ENCODE measurements at places on chromosomes 16 and 17.

- no peak for DNase-seq
These were observed 4.2 kb upstream of the SPAG9 start for GRCh38 chr17:51124640-51125503.

GRCh38 chr17:28240688-28241340 is 78.2 kb upstream of the TMEM97 start:
- DNase-seq = no peak

- DNase-seq = no peak
These were observed 22.9 kb downstream of the PRCD start for GRCh38 chr17:76562734-76563148.

DNA sequence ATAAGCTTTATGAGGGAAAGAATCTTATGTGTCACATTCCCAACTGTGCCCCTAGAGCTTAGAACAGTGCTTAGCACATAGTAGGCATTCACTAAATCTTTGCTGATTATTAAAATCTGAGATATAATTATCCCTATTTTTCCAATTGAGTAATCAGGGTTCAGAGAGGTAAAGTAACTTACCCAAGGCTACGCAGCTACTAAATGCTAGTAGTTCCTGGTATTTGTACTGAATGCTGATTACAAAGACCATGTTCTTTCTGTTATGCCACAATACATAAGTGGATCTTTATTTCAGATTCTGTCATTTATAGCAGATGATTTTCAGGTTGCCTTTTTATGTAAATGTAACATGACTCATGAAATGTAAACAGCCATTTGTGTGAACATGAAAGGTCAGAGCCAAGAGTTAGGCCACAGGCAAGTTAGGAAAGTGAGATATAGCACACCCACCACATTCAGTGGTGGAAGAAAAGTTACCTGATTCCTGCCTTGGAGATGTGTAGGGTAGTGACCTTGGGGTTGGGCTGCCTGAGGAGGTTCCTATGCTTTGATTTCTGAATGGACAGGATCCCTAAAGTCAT is 77.2 kb downstream of the FTO start:
- no peak for DNase-seq

- DNase-seq = no peak
These were observed 361.8 kb upstream of the CDH5 start for GRCh38 chr16:66004699-66005098.

DNA sequence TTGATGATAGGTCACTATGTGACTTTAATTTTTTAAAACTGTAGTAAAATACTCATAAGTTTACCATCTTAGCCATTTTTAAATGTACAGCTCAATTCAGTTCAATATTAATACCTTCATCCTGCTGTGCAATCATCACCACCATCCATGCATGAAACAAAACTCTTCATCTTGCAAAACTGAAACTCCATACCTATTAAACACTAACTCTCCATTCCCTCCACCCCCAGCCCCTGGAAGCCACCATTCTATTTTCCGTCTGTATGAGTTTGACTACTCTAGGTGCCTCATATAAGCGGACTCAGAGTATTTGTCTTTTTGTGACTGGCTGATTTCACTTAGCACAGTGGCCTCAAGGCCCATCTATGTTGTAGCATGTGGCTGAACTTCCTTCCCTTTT is 9.4 kb upstream of the CNEP1R1 start:
- DNase-seq = no peak

DNA sequence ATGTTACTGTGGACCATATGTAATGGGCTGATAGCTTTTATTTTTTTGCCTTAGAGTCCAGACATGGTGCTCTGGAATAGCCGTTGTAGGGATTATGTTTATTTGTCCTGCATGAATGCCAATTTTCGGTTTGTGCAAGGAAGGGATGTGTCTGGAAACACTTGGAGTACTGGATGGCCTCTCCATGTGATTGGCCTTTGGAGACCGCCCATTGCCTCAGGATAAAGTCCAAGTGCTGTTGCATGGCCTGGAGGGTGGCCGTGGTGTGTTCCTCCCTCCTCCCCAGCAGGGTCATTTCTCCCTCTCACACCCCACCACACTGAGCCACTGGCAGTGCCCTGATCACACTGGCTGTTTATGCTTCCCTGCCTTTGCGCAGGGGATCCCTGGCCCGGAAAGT is 93.9 kb downstream of the MSI2 start:
- no peak for DNase-seq

- DNase-seq = peak; percentile 11
These were observed 339.9 kb downstream of the SEC14L1 start for GRCh38 chr17:77480509-77481215.

DNA sequence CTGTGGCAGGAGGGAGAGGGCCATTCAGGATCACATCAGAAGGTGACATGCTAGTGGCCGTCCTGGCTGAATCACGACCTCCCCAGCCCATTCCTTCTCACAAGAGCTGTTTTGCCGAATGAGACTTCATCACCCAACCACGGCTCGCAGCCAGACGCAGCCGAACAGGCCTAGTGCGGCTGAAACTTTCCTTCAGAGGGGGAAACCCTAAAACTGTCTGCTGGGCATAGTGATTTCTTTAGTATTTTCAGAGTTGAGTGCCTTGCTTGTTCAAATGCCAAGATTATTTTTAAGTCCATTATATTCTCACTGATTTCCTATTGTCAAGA is 343.7 kb downstream of the CPPED1 start:
- no peak for DNase-seq

DNA sequence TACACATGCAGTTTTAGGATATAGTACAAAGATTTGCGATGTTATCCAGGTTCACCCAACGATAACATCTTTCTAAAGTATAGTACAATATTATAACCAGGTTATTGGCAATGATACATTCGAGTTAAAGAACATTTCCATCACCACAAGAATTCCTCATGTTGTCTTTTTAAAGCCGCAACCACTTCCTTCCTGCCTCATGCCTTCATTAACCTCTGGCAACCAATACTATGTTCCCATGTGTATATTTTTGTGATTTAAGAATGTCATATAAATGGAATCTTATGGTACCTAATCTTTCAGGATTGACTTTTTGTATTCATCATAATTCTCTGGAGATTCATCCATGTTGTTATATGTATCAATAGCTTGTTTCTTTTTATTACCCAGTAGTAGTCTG is 1183.2 kb downstream of the CDH11 start:
- no peak for DNase-seq

- no peak for DNase-seq
These were observed 65.9 kb downstream of the SPAG9 start for GRCh38 chr17:51054748-51055147.

DNA sequence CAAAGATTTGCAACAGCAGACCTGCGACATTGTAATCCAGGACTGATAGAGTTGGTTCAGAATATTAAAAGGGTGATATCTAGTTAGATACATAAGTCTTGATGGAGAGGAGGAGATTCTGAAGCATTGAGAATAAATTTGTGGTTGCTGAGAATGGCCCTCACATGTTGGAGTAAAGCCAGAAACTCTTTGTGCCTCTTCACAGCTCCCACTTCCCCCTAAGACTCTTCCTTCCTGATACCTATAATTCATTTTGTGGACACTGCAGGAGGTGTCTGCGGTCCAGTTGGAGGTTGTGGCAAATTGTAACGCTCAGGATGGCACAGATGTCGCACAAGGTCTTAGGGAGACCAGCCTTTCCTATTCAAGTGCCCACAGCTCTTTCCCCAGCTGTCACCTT is 17.5 kb downstream of the WWOX start:
- DNase-seq = no peak

GRCh38 chr17:44241106-44241624 is 21.7 kb upstream of the UBTF start:
- no peak for DNase-seq

GRCh38 chr16:85312642-85313525 is 200.6 kb upstream of the CIBAR2 start:
- no peak for DNase-seq

GRCh38 chr16:24838554-24839266 is 7.1 kb upstream of the SLC5A11 start:
- no peak for DNase-seq

- no peak for DNase-seq
These were observed 3.0 kb downstream of the TBKBP1 start for GRCh38 chr17:47696717-47697642.

DNA sequence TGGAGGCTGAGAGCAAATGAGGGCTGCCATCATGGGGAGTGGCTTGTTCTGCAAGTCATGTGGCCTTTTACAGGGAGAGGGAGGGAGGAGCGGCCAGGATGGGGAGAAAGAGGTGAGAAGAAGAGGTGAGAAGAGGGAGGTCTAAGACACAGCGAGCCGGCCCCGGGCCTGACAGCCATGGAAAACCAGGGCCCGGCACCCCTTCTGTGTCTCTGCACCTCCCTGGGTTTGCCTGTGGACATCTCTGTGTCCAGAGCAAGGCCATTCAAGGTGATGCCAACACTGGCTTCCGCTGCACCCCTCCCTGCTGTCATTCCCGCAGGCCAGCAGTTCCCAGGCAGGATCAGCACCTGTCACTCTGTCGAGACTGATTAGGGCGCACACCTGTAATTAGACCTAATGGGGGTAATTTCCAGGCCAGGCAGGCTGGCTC is 75.6 kb downstream of the MGAT5B start:
- no peak for DNase-seq

GRCh38 chr17:44913676-44914075 is 1.6 kb downstream of the GFAP start:
- DNase-seq = peak; percentile 11

- no peak for DNase-seq
These were observed 56.1 kb downstream of the YPEL2 start for GRCh38 chr17:59387351-59388068.

DNA sequence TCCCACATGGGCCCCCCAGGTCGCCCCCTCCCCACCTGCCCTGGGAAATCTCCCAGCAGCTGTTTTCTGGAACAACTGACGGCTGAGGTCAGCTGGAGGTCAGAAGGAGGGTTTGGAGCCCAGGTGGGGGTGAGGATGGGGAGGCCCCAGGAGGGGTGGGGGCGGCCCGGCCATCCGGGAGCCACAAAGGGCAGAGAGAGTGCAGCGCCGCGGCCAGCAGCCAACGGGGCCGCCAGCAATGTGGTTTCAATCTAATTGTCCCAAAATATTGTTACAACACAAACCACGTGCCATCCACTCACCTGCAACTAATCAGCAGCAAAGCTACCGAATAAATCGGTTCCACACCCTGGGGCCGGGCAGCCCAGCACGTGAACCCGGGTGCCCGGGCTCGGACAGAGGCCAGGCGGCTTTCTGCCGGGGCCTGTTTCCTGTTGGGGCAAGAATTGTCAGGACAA is 28.3 kb upstream of the SLC38A10 start:
- DNase-seq = no peak

DNA sequence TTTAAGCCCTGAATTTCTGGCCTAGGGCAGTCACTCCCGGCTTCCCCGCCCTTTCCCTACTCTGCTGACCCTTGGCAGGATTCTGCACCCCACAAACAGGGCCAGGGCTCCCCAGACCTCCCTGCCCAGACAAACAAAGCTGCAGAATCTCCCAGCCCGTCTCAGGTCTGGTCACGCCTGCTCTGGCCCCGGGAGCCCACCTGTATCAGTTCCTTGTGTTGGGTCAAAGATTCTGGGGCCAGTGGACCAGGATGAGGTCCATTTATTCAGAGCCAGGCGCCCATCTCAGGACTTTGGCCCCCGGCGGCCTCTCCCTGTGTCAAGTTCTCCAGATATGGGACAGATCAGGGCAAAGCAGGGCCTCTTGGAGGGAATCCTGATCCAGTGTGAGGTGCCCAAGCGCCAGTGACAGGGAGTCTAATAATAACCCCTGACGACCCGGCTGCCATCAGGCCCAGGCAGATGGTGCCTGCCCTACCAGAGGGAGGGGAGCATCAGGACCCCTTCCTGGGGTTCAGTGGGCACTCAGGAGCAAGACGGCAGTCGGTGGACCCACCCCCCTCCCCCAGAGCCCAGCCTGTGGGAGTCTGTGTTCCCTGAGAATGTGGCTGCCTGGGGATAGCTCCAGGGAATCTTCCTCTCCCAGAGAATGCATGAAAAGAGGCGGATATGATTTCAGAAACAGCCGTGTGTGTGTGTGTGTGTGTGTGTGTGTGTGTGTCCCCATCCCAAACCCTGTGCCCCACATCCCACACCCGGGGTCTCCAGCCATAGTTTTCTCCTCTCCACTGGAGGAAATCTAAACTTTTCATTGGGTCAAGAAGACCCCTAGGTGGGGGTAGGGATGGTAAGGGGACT is 1.3 kb downstream of the TTYH2 start:
- DNase-seq = no peak

DNA sequence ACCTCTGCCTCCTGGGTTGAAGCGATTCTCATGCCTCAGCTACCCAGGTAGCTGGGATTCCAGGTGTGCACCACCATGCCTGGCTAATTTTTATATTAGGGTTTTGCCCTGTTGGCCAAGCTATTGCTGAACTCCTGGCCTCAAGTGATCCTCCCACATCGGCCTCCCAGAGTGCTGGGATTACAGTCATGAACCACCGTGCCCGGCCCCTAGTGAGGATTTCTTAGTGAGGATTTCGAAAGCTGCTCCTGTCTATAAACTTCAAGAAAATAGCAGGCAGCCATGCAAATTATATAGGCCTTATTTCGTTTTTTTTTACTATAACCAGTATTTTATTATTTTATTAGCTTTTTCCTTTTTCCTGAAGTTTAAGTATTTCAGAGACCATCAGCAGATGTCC is 41.6 kb downstream of the EPN2 start:
- no peak for DNase-seq

- DNase-seq = no peak
These were observed 455.8 kb upstream of the MAF start for GRCh38 chr16:80056324-80056723.

- no peak for DNase-seq
These were observed 220.3 kb upstream of the IRX3 start for GRCh38 chr16:54506741-54507500.

DNA sequence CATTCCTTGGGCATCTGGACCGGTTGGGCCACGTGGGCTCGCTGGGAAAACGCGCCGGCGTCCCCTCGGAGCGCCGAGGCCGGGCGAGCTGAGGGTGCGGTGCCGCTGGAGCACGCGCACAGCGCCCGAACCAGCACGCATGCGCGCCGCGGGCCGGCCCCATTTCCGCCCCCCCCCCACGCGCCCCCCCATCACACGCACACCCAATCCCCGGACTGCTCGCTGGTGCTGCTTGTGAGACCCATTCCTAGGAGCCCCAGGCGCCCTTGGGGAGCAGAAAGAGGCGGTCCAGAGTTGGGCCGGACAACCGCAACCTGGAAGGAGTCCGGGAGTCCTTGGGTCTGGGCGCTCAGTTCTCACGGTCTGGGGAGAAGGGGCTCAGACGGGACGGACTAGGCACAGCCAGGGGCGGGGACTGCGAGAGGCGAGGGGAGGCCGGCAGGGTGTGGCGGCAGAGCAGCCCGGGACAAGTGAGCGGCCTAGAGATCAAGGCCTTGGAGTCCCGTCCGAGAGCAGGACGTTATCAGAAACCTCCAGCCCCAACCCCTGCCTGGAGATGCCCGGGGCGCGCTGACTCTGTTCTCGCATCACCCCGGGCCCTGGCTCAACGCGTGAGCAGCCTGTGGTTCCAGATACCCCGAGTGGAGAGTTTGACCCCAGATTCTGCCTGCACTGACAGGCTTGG is 6.0 kb upstream of the CBX8 start:
- DNase-seq = no peak

DNA sequence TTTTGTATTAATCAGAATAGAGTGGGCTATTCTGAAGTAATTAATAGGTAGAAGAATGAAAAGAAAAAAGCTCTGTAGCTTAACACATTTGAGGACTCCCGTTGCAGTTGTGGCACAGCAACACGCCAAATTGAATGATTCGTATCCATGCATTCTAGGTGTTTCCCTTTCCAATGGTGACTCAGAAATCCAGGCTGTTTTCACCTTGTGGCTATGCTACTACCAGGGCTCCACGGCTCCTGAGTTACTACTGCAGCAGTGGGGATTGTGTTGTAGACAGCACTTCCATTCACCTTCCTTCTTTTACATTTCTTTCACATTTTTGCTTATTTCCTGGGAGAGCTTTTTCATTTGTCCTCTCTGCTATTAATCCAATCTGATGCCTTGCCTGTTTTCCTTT is 1616.4 kb downstream of the CDH8 start:
- DNase-seq = no peak

Data from left colon (tissue), 2 donors.